NCI-H2171 (cell line): ENCODE measurements at places on chromosomes 4 and X.
A peak's percentile ranks its signal among the peaks of the same experiment; 100 is the strongest.

DNA sequence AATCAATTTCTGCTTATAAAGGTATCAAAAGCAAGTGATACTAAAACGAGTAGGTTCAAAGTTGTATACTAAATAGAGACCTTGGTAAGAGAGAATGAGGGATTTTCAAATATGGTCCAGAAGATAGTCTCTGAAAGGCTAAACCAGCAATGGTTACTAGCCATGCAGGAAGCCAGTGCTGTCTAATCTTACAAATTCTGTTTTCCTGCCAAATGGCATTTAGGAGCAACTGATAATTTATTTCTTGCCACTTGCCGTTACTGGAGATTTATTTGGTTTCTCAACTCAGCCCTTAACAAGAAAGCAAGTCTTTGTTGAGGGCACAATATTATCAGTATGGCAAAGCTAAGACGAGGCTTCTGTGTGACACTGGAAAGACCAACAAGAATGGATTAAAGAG is 47.2 kb downstream of the MAP7D3 start:
- DNase-seq: no peak

GRCh38 chr4:188341428-188341827 is 202.2 kb downstream of the TRIML1 start:
- DNase-seq: no peak

DNA sequence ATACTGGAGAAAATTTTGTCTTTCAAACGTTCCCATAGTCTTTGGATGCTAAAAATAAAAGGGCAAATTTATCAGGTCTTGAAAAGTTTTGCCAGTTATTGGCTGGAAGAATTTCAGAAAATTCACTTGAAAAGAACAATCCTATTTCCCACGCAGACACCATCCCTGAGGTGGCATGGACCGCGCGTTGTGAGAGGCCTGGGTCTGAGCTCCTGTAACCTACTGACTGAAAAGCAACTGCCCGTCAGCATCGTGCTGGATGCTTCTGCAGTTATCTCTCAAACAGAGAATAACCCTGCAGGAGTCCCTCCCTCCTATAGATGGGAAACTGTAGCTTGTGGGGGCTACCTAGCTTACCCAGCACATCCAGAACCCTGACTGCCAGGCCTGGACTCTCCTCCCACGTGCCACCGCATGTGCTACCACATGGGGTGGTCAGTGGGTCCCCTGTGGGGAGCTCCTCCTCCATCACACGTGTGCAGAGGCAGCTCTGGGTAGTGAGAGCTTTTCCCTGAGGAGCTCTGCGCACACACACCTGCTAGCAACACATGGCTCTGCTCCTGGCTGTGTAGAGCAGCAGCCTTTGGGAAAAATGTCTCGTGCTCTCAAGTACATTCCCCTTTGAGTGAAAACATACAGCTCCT is 36.1 kb downstream of the NSG1 start:
- DNase-seq: no peak

DNA sequence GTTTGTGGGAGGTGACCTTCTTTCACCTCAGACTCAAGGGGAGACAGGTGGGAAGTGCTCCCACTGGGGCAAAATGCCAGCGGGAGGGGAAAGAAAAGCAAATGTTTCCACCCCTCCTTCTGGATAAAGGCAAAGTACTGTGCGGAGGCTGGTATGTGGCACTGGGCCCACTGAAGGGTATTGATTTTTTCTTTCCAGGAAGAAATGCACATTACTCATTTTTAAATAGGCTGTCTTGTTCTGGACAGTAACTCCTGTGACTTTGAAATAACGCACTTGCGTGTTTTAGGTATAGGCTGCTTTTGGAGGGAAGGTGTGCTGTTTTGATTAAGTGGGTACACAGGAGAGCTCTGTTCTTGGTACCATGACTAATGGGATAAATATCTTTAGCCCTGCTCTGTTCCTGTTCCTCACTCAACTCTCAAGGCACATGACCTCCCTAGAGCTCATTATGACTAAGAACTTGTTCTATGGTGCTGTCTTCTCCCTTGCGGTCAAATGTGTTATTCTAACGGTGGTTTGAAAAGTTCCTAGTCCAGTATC is 40.7 kb upstream of the MBTPS2 start:
- peak; percentile 35 for DNase-seq

- no peak for DNase-seq
Measured at GRCh38 chr4:40200875-40201801, 4.3 kb downstream of the RHOH start.

GRCh38 chr4:1575418-1576303 is 108.5 kb downstream of the FAM53A start:
- DNase-seq: no peak
